ENCODE measurements at places on chromosomes 11 and 22.
A peak's percentile ranks its signal among the peaks of the same experiment; 100 is the strongest.

DNA sequence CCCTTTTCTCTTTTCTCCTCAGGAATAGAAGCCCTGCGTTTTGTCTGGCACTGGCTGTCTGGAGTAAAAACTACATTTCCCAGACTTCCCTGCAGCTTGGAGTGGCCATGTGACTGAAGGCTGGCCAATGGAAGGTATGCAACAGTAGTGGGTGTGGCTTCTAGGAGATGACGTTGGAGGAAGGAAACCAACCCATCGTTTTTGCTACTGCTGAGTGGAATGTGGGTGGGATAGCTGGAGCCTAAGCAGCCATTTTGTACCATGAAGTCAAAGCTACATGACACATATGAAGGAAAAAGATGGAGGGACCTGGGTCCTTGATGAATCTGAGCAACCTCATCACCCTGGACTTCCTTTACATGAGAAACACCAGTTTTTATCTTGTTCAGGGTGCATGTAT, 19.6 kb downstream of the FGF3 start:
- DNase-seq = no peak

GRCh38 chr11:73326929-73327811, 19.1 kb downstream of the ARHGEF17 start:
- DNase-seq = no peak

GRCh38 chr11:124938206-124938765, 2.4 kb upstream of the HEPACAM start:
- DNase-seq = no peak

DNA sequence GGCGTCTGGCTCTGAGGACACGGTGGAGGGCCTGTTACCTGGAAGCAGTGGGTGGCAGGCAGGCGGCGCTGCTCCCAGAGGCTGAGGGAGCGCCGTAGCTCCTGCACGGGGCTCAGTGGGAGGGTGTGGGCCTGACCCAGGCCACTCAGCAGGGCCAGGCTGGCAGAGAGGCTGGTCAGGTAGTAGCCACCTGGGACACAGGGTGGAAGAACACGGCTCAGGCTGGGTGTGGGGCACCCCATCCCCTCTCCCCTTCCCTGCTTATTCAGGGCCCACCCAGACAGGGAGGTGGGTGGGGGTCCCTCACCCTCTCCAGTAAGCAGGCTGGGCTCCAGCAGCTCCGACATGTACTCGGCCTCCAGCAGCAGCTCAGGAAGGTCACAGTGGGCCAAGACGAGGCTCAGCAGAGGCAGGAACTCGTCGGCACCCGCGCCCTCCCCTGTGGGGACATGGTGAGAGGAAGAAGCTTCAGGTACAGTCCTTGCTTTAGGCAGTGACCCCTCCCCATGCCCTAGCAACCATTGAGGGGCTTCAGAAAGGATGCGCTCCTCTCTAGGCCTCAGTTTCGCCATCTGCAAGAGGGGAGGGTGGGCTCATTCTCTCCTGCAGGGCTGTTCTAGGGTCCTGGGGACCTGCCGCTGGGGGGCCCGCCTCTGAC, 2.9 kb downstream of the RIN1 start:
- no peak for DNase-seq

DNA sequence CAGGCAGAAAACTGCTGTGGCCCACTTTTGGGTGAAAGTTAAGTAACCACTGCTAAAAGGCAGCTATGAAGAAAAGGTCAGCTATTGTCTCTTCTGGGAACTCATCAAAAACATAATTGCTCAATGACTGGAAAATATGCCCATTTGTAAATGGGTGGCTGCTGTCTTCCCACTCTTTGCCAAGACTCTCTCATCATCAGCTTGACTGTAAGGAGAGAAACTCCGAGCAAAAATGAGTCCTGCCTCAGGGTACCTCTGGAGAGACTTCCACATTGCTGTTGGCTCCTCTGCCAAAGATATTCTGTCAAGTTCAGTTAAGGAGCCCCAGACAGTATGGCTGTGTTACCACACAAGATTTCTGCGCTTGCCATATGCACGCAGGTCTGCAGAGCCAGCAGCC, 138.7 kb downstream of the BBOX1 start:
- DNase-seq = no peak

DNA sequence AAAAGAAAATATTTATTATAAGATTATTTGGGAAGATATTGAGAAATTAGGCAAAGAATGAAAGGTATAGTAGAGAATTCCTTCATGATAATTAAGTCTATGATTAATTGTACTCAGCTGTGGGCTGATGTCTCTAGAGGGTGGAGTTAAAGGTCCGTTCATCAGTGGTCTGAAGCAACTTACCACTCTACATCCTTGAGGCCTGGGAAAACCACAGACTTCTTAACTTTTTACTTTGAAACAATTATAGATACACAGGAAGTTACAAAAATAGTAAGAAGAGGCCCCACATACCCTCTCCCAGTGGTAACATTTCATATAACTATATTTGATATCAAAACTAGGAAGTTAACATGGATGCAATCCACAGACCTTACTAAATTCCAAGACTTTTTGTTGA, 167.0 kb upstream of the NECTIN1 start:
- DNase-seq = no peak

- no peak for DNase-seq
Measured at GRCh38 chr11:74147199-74147929, 23.4 kb downstream of the C2CD3 start.

- DNase-seq = no peak
Measured at GRCh38 chr11:86784241-86784681, 16.1 kb upstream of the PRSS23 start.

GRCh38 chr11:22347857-22348487, 9.8 kb downstream of the SLC17A6 start:
- DNase-seq = no peak

- no peak for DNase-seq
Measured at GRCh38 chr11:35061516-35062440, 77.2 kb upstream of the CD44 start.

DNA sequence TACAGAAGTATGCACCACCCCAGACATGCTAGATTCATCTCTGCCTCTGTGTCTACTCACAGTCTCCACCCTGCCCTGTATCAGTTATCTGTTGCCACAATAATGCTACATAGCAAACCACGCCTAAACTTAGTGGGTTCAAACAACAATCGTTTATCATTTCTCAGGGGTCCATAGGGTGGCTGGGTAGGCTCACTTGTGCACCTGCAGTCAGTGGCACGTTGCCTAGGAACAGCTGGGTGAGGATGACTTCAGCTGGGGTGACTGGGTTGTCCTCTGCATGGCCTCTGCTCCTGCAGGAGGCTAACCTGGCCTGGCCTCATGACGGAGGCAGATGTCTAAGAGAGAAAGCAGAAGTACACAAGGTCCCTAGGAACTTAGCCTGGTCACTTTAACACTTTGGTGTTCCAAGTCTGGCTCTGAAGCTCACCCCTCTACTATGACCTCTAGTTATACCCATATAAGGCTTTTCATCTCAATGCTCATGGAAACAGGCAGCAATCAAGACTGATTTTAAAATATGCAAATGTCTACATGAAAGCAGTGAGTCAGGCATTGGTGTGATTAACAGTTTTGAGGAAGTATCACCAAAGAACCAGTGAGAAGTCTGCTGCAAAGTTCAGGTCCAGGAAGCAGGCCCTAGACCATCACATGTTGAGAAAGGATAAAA, 10.7 kb downstream of the OLFML1 start:
- peak; percentile 30 for DNase-seq

- DNase-seq = no peak
Measured at GRCh38 chr22:26075251-26075650, 94.0 kb upstream of the SEZ6L start.

DNA sequence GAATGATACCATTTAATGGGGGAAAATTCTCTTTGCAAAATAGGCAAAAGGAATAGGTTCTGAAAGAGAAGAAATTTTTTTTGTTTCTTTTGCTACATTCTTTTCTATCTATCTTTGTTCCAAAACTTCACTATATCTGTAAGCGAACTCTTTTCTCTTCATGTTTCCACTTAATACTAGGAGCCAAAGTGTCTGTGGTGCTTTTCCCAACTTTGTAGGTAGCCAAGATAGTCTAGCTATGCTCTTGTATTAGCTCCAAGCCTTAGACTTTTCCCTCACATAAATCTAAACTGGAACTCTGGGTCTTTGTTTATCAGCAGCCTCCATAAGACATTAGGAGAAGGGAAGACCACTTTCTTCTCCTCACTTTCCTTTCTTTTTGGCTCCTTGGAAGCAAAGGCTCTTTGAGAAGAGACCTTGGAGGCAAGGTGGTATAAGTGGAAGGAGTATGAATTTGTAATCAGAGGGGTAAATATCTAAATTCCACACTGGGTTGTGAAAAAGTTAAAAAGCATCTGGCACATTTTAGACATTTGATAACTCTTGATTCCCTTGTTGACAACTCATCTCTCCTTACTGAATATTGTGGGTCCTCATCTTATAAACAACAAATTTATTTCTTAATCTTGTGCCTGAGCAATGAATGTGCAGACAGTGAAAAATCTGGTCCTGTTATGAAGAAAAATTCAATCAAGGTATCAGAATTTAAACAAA, 130.0 kb downstream of the EHF start:
- no peak for DNase-seq

DNA sequence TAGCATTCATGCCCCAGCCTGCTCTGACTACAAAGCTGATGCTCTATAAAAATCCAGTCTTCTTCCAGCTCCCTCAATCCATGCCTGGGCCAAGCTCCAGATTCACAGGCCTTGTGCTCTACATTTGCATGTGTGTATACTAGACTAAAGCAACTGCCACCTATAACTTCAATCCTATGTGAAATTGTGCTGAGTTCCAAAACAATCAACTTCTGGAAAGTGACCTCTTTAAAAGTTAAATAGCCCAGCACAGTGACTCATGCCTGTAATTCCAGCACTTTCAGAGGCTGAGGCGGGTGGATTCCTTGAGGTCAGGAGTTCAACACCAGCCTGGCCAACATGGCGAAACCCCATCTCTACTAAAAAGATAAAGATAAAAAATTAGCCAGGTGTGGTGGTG, 114.3 kb upstream of the ZC3H12C start:
- DNase-seq = no peak

GRCh38 chr11:41189701-41190436, 269.6 kb downstream of the LRRC4C start:
- DNase-seq = no peak

DNA sequence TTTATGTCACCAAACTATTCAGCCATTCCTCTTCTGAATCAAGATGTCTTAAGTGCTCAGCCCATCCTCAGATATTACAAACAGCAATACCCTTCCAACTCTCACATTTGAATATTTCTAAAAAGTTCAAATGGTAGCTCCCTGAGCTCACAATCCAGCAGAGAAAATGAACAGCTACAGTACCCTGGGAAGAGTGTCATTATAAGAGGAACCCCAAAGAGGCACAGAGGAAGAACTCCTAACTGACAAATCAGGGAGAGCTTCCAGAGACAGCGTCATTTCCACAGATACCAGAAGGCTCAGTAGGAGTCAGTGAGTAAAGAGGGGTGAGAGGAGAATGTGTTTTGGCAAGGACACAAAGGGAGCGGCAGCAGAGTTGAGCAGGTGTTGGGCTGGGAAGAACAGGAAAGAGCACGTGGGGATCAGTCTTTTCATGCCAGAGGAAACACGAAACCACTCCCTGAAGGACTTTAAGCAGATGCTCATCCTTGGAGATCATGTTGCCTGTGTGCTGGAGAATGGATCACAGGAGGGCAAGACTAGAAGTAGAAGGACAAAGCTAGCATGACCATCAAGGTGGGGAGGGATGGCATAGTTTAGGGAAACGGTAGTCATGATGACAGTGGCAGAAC, 4.3 kb downstream of the CLTCL1 start:
- no peak for DNase-seq

- DNase-seq = no peak
Measured at GRCh38 chr11:95092549-95093324, 3.1 kb downstream of the ENDOD1 start.

- DNase-seq = no peak
Measured at GRCh38 chr11:13942971-13943381, 19.5 kb upstream of the SPON1 start.

DNA sequence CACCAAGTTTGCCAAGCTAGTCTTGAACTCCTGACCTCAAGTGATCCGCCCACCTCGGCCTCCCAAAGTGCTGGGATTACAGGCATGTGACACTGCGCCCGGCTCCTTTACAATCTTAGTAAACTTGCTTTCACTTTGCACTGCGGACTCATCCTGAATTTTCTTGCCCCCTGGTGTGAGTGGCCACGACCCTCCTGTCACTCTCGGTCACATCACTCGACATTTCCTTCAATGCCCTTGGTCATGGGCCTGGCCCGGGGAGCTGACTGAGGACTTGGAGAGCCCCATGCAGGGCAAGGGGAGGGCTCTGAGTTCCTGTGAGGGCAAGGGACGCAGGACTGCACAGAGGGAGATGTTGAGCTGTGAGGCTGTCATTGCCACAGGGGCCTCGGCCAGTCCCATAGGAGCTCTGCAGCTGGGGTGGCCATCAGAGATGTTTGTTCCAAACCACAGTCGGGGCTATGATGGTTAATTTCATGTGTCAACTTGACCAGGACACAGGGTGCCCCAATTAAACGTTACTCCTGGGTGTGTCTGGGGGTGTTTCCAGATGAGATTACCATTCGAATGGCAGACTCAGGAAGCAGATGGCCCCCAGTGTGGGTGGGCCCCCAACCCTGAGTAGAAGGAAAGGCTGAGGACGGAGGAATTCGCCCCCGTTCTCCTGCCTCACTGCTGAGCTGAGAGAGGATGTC, 21.2 kb downstream of the A4GALT start:
- no peak for DNase-seq

DNA sequence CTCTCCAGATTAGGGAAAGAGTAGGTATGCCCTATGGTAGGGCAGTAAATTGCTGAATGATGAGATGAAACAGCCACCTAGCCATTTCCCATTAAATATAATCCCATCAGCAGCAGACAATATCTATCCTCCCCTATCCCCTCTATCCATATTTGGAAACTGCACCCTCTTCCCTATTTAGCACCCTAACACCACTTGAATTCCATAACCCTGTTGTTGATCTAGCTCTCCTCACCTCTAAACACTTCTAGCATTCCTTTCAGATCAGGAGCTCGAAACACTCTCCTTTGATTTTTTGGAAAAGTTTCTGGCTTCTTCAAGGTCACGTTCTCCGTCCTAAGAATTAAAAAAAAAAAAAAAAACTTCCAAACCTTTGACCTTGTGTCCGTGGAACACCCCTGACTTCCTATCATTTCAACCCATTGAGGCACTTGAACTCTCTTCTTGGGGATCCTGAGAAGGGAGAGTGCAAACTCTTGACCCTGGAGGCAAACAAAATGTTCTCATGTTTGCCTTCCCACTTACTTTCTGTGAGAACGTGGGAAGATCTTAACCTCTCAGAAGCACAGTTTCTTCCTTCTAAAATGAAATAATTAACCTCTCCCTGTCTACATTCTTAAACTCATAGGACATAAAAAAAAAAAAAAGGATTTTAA, 19.0 kb downstream of the TRIM5 start:
- no peak for DNase-seq

- no peak for DNase-seq
Measured at GRCh38 chr22:23744001-23744400, 6.9 kb downstream of the ZNF70 start.

DNA sequence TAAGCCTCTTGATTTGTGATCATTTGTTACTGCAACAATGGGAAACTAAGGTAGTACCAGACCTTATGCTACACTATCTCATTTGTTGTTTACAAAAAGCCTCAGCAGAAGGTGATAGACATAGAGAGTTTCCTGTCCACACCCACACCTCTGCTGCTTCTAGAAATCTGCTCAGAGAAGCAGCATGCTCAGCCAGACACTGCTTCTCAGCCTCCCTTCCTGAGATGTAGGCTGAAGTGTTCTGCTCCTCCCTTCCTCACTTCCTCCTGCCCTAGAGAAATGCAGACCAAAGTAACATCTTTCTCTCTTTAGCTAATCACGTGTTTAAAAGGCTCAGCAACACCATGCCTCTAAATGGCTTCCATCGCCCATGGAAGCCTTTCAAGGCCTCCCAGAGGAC, 88.4 kb downstream of the SLC1A2 start:
- no peak for DNase-seq
